ENCODE measurements at places on chromosomes 3 and 15.

DNA sequence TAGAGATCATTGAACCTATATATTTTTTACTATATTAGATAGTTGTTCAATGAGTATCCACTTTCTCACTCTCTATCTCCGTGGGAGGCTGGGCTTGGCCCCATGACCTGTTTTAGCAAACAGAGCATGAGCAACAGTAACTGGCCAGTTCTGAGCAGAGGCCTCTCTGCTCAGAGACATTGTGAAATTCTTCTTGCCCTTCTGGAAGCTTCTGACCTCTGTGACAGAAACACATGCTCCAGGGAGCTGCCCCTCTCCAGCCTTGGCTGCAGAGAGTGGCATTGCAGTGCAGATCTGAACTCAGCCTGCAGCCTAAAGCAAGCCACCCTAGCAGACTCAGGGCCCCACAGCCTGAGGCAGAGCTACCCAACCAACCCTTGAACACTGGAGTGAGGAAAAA lies 20.5 kb downstream of the FAM240A start:
- peak; percentile 20 for DNase-seq

DNA sequence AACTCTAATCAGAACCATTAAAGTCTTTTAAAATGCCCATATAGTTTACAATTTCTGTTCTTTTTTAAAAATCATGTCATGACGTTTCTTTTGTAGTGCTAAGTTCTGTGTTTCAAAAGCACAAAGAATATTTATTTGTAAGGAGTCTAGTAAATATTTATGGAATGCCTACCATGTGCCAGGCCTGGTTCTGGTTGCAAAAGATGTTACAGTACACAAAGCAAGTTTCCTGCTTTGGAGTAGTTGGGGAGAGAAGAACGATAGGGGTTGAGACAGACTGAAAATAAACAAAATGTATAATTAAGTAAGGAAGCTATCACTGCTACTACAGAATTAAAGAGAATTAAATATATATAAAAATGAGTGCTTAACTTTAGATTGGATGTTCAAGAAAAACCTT lies 86.8 kb upstream of the CMSS1 start:
- DNase-seq, result no peak

DNA sequence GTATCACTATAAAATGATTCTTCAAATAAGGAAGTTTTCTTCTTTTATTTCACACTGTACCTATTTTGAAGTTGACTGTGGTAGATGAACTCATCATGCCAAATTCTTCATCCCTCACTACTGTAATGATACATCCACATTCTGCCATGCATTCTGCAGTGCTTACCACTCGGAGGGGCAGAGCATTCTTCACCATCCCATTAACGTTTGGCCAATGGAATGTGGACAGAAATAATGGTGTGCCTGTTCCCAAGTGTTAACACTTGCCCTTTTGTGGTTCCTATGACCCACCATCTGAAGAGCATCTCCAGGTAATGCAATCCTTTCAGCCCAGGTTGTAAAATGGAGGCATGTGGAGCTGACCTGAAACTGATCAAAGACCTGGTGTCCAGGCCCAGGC lies 18.6 kb downstream of the GOLIM4 start:
- peak; percentile 40 for DNase-seq

GRCh38 chr3:150260398-150260710 lies 147.7 kb upstream of the TSC22D2 start:
- DNase-seq, result no peak

GRCh38 chr3:62523672-62524071 lies 150.3 kb upstream of the FEZF2 start:
- DNase-seq, result no peak

GRCh38 chr3:61841111-61841845 lies 279.9 kb downstream of the PTPRG start:
- peak; percentile 72 for DNase-seq

GRCh38 chr3:161217496-161217895 lies 3.6 kb upstream of the NMD3 start:
- DNase-seq, result peak; percentile 62

DNA sequence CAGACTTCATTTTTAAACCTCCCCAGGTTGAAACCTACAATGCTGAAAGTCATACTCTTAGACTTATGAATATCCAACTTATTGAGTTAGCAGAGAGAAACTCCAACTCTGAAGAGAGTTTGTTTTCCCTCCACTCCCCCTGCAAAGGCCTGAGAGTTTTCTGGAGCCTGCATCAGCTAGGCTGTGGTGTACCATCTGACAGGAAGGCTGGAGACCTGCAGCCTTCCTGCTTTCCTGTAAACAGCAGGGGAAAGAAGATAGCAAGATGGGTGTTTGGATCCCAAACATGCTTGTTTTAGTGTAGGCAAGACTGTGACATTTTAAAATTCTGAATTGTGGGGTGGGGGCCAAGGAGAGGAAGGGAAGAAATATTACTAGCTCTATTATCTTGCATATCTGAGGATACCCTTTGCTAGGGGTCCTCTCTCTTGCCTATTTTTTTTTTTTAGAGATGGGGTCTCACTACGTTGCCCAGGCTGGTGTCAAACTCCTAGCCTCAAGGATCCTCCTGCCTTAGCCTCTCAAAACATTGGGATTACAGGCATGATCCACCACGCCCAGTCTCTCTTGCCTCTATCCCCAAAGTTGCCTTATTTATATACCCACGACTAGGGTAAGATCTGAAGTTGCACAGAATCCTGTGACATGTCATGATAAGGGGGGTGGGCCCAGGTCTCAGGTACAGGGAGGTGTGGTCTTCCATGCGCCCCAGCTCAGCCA lies 51.0 kb upstream of the USP3 start:
- no peak for DNase-seq

- DNase-seq, result peak; percentile 74
These were observed 619.0 kb downstream of the MECOM start for GRCh38 chr3:169044331-169045113.

DNA sequence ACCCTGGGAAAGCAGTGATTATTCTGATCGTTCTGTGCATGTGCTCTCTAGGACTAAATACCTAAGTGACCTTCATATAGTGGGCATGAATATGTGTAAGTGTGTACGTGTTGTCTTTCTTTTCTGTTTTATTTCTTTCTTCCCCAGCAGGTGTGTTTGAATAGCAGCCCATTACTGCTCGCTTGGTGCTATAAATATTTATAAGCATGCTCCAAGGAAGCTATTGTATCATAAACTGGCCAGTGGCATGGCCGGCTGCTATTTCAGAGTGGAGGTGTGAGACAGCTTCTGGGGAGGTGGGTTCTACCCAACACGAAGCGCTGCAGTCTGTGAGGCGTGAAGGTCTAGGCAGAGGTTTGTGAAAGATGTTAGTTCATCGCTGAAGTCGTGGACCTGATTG lies 641.8 kb downstream of the NTRK3 start:
- no peak for DNase-seq

DNA sequence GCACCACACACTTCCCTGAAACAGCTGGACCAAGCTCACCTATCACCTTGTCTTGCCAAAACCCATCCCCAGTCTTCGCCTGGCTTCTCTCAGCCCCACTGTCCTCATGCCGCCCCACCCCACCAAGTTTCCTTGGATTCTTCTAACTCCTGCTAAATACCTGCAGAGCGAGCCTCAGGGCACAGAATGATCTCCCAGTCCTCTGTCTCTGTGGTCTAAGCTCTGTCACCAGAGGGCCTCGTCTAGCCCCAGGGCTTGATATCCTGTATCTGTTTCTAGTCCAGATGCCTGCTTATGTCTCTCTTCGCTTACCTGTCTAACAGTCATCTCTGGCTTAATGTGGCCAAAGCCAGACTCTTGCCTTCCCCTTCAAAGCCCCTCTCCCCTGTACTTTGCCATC lies 9.7 kb downstream of the CCDC12 start:
- DNase-seq, result no peak

- no peak for DNase-seq
These were observed 64.0 kb downstream of the CHRD start for GRCh38 chr3:184443831-184444230.

- no peak for DNase-seq
These were observed 384.7 kb downstream of the MFSD1 start for GRCh38 chr3:159186581-159186980.

DNA sequence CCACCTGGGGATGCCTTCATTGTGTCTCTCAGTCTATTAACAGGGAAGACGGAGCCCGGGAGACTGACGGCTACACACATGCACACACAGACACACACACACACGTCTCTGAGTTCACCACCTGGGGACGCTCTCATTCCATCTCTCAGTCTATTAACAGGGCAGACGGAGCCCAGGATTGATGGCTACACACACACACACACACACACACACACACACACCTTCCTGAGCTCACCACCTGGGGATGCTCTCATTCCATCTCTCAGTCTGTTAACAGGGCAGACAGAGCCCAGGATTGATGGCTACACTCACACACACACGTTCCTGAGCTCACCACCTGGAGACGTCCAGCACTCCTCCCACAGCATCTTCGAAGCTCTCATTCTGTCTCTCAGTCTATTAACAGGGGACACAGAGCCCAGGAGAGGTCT lies 143.9 kb downstream of the OR4M2 start:
- DNase-seq, result no peak

- no peak for DNase-seq
These were observed 380 bp upstream of the ALS2CL start for GRCh38 chr3:46693892-46694226.

DNA sequence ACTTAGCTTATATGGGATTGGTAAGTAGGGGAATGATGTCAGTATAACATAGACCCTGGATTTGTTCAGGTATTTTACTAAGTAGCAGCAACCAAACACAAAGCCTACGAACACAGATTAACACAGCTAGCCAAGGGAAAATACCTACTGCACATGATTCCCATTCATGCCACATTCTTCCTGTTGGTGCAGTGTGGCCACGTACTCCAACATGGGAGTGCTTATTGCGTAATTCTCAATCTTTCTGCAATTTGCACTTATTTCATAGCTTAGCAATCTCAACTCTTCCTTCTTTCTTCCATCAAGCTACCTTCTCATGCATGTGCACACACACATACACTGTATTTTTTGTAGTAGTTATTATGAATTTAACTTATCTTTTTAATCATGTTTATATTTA lies 186.8 kb downstream of the IL5RA start:
- DNase-seq, result no peak

GRCh38 chr3:8660175-8661118 lies 15.8 kb upstream of the SSUH2 start:
- peak; percentile 26 for DNase-seq

GRCh38 chr3:125654526-125654925 lies 59.2 kb upstream of the OSBPL11 start:
- no peak for DNase-seq

DNA sequence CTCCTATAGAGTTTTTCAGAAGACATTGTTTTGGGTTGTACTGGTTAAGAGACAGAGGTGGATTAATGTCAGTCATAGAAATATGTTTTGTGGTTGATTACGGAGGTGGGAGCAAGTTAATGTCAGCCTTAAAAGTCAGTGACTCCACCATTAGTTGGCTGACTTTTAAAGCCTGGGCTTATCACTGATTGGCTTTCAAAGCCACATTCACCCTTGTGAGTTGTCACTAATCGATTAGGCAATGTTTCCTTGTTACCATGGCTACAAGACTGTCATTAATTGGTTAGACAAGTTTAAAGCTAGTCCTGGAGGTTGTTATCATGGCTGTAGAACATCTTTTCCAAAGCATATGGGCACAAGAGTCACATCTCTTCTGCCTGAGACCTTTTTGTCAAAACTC lies 73.0 kb downstream of the NEO1 start:
- no peak for DNase-seq

Measured in LHCN-M2 (cell line).